Lung (tissue), 17 donors: ENCODE measurements at places on chromosomes 3 and 15. TPM values are rescaled to one million over a fixed set of nuclear protein-coding genes. Genes with fewer than 3 reads are reported as not detected.

Gene PTH1R
- total RNA-seq = 25.1 TPM

Gene TRH
- 0.40 TPM for total RNA-seq

Gene C2CD4A
- 0.34 TPM for total RNA-seq

Gene ACAN
- total RNA-seq = 0.92 TPM

Gene SV2B
- total RNA-seq = 2.8 TPM

Gene P2RY12
- total RNA-seq = 1.6 TPM

DNA sequence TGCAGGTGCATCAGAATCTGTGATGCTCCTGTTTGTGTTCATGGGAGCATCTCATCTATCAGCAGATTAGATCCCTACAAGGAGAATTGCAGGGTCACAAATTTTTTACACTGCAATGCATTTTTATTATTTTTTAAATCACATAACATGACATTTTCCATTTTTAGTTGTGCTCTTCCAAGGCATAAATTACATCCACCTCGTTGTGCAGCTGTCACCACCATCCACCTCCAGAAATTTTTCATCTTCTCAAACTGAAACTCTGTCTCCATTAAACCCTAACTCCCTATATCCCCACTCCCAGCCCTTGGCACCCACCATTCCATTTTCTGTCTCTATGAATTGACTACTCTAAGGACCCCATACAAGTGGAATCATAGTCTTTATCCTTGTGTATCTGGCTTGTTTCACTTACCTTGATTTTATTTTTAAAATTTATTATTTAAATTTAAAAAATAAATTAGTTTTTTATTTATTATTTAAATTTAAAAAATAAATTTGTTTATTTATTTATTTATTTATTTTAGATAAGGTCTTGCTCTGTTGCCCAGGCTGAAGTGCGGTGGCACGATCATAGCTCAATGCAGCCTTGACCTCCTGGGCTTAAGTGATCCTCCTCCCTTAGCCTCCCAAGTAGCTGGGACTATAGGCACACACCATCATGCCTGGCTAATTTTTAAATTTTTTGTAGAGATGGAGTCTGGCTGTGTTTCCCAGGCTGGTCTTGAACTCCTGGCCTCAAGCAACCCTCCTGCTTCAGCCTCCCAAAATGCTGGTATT lies 47.7 kb downstream of the FBLN2 start:
- no peaks in the 10 kb centered on the region for H3K36me3 ChIP-seq
- H3K4me1 ChIP-seq = no peaks in the 10 kb centered on the region
- no peaks in the 10 kb centered on the region for H3K27me3 ChIP-seq
- H3K4me3 ChIP-seq = no peak overlapping the region
- no peak overlapping the region for H3K27ac ChIP-seq

DNA sequence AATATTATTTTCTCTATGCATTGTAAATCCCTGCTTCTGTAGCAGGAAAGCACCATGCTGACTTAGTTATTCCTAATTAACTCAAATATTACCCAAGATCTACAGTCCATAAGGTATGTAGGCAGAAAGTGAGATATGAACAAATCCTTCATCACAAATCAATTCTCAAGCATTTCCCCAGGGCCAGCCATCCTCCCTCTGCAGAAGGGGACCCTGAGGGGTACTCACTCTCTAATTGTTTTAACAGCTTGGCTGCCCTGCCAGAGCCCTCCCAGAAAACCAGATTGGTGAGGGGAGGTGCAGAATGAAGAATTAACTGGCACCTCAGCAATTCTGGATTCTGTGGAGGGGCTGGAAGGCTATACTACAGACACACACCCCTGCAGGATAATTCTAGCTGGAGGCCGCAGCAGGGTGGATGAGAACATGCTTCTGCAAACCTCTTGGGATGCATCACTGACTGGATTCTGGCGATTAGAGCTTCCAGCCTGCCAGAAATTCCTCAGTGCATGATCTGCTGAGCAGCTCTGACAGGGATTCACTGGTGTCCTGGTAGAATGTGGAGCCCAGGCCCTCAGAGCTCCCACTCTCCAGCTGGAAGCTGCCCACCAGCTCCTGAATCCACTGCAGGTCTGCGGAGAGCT lies 88.6 kb upstream of the HERC1 start:
- H3K36me3 ChIP-seq = no peaks in the 10 kb centered on the region
- H3K4me3 ChIP-seq = no peak overlapping the region
- no peaks in the 10 kb centered on the region for H3K4me1 ChIP-seq

- no peaks in the 10 kb centered on the region for H3K27me3 ChIP-seq
These were observed 28.8 kb upstream of the IMPDH2 start for GRCh38 chr3:49058011-49058410.

DNA sequence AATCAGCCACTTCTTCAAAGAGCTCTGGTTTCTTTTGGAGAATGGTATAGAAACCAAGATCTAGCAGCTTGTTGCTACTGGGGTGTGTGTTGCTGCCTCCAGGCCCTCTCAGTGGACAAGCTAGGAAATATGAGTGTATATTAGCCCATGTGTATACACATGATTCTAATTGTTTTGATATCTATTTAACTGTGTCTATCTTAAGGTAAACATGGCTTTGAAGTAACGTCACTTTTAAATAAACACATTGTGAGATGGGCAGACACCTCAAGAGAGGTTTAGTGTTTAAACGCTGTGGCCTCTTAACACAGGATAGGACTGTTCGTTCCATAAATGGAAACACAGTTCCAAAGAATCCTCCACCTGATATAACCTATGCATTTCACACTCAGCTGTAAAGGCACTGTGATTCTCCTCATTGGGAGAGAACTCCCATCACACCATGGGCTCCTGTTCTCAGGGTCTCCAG lies 87.0 kb downstream of the GMPS start:
- H3K36me3 ChIP-seq = no peaks in the 10 kb centered on the region
- DNase-seq = no peak
- H3K27me3 ChIP-seq = no peaks in the 10 kb centered on the region
- no peaks in the 10 kb centered on the region for H3K4me1 ChIP-seq

GRCh38 chr3:142053835-142054234 lies 95.5 kb downstream of the TFDP2 start:
- no peaks in the 10 kb centered on the region for H3K4me1 ChIP-seq
- H3K4me3 ChIP-seq = no peak overlapping the region
- no peak overlapping the region for H3K27ac ChIP-seq
- no peak for DNase-seq
- H3K36me3 ChIP-seq = no peaks in the 10 kb centered on the region

- no peak overlapping the region for H3K27ac ChIP-seq
- DNase-seq = no peak
- H3K4me1 ChIP-seq = no peaks in the 10 kb centered on the region
- no peaks in the 10 kb centered on the region for H3K27me3 ChIP-seq
These were observed 171.4 kb downstream of the NFKBIZ start for GRCh38 chr3:102020735-102021134.

GRCh38 chr3:30186741-30187219 lies 419.6 kb upstream of the TGFBR2 start:
- no peak for DNase-seq
- H3K27me3 ChIP-seq = no peaks in the 10 kb centered on the region
- H3K4me1 ChIP-seq = no peaks in the 10 kb centered on the region
- H3K4me3 ChIP-seq = no peak overlapping the region
- no peaks in the 10 kb centered on the region for H3K36me3 ChIP-seq

DNA sequence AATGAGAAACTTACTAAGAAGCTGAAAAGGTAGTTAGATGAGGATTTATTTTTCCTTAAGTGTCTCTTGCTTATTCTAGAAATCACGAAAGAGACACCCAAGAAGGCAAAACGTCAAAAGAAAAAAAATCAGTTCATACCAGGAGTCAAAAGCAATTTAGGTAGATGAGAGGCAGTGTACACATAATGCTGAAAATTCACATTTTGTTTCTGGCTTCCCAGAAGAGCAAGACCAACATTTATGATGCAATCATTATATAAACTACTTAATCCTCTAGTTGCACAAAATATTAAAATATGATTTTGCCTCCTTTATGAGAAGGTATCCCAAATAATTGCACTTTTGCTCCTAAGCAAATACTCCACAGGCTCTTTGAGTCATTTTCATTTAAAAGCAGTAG lies 228.0 kb downstream of the FMN1 start:
- H3K4me3 ChIP-seq = no peak overlapping the region
- H3K27me3 ChIP-seq = no peaks in the 10 kb centered on the region
- no peaks in the 10 kb centered on the region for H3K36me3 ChIP-seq
- H3K27ac ChIP-seq = no peak overlapping the region
- no peaks in the 10 kb centered on the region for H3K4me1 ChIP-seq

DNA sequence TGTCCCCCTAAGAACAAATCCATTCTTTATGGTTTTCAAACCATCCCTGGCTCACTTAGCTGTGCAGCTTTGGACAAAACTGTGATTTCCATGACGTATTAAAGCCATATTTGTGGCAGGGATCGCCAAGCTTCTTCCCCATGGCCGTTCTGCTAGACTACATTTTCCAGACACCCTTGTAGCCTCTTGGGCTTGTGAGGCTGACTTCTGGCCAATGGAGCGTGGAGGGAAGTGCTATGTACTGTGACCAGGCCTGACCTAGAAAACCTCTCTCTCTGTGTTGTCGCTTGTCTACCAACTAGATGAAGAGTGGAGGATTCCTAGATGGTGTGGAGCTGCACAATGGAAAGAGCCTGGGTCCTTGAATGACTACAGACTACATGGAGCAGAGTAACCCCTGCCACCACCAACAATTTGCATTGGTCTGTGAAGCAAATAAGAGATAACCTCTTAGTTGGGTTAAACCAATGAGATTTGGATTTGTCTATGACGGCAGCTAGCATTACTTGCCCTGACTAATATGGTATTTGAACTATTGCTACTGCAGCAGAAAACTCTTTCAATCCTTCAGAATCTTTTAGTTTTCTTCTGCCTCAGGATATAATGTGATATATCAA lies 22.1 kb upstream of the MGLL start:
- no peaks in the 10 kb centered on the region for H3K27me3 ChIP-seq
- H3K36me3 ChIP-seq = no peaks in the 10 kb centered on the region
- no peak overlapping the region for H3K27ac ChIP-seq
- no peak overlapping the region for H3K4me3 ChIP-seq

DNA sequence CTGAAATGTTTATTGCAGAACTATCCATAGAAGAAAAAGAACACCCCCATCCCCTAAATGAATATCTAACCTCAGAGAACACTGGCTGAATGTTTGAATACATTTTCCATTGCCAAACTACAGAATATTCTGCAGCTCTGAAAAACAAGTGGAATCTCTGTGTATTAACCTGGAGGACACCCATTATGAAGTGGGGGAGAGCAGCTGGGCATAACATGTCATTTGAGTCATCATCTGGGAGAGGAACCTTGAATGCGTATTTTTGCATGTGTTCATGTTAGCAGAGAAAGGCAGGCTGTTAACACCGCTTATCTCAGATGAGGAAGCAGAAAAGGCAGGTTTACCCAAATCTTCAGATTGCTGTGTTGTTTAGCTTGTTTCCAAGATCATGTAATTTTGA lies 31.5 kb downstream of the ESYT3 start:
- H3K27me3 ChIP-seq = no peaks in the 10 kb centered on the region
- no peak overlapping the region for H3K4me3 ChIP-seq
- H3K36me3 ChIP-seq = peaks cover 7% of the 10 kb centered on the region
- H3K27ac ChIP-seq = no peak overlapping the region

DNA sequence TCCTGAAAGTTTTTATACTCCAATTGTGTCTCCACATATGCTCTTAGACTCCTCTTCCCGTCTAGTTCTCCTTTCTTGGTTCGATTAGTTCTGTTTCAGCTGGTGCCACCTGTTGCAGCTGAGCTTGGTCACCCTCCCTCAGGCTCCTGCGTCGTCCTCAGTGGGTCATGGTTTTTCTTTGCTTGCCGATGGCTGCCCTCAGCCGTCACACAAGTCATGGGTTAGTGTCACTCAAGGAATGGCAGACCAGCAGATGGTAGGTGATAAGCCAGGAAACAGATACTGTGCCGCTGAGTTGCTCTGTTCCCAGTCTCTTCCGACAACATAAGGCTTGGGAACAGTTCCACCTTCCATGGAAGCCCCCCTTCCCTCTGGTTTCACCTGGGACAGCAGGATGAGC lies 109.9 kb downstream of the IGF1R start:
- no peaks in the 10 kb centered on the region for H3K36me3 ChIP-seq
- H3K4me3 ChIP-seq = no peak overlapping the region
- no peaks in the 10 kb centered on the region for H3K4me1 ChIP-seq
- DNase-seq = no peak
- H3K27ac ChIP-seq = no peak overlapping the region
- no peaks in the 10 kb centered on the region for H3K27me3 ChIP-seq

GRCh38 chr3:177104299-177104992 lies 92.8 kb downstream of the TBL1XR1 start:
- H3K4me3 ChIP-seq = no peak overlapping the region
- no peaks in the 10 kb centered on the region for H3K27me3 ChIP-seq
- peaks cover 19% of the 10 kb centered on the region for H3K4me1 ChIP-seq

- no peaks in the 10 kb centered on the region for H3K4me1 ChIP-seq
- DNase-seq = no peak
- H3K27me3 ChIP-seq = no peaks in the 10 kb centered on the region
- no peak overlapping the region for H3K27ac ChIP-seq
- H3K36me3 ChIP-seq = no peaks in the 10 kb centered on the region
These were observed 71.0 kb downstream of the B3GNT5 start for GRCh38 chr3:183324083-183324482.

DNA sequence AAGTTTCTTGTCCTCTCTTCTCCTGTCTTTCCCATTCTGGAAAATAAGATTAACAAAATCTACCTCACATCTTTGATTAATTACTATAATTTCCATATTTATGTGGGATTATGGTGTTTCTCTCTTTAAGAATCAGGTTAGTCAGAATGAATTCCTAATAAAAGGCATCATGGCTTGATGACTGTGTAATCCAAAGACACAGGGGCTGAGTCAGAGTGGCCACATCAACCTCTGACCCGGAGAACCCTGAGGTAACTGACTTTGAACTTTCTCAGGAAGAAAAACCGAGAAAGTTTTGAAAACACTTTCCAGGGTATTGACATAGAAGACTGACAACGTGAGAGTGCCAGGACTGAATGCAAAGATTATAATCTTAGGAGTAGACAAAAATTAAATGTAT lies 170.3 kb upstream of the MCTP2 start:
- no peaks in the 10 kb centered on the region for H3K36me3 ChIP-seq
- no peak overlapping the region for H3K27ac ChIP-seq
- no peak overlapping the region for H3K4me3 ChIP-seq
- no peaks in the 10 kb centered on the region for H3K27me3 ChIP-seq
